ENCODE measurements at places on chromosomes 2 and 18.

- DNase-seq = no peak
Measured at GRCh38 chr18:63907664-63908063, at the start of gene SERPINB10. Gene SERPINB10, plus strand, starts transcription at chr18:63907958. Its CDS starts 7,553 bp downstream, at chr18:63915511.

GRCh38 chr2:88874063-88874657, 182.7 kb downstream of the RPIA start:
- peak; percentile 75 for DNase-seq

DNA sequence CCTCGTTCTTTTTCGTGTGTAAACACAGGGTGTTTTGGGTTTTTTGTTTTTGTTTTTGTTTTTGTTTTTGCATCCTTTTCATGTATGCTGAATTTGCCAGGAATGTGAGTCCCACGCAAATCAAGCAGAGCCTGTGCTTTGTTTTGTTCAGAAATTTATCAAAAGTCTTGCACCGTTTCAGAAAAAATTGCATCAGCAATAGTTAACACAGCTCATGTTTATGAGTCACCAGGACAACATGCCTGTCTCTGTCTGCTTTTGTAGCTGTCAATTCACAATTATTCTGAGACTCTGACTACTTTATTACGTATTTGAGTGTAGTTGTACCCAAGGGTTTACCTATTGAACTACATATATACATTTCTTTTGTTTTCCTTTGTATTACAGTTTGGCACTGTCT, 38.3 kb downstream of the MRPL44 start:
- peak; percentile 79 for DNase-seq

DNA sequence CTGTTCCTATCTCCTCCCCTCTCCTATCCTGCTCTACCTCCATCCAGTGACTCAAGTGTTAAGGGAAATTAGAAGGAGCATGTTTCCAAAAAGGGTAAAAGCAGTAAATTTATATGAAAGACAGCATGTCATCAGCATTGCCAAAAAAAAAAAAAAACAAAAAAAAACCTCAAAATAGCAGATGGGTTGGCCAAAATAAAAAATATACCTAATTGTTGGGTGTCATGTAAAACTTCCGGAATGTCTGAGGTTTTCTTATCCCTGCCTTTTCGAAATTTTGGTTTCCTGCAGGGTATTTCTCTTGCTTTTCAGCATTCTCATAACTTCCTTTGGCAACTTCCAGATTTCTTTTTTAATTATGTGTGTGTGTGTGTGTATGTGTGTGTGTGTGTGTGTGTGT, 241.6 kb upstream of the FN1 start:
- DNase-seq = peak; percentile 51

DNA sequence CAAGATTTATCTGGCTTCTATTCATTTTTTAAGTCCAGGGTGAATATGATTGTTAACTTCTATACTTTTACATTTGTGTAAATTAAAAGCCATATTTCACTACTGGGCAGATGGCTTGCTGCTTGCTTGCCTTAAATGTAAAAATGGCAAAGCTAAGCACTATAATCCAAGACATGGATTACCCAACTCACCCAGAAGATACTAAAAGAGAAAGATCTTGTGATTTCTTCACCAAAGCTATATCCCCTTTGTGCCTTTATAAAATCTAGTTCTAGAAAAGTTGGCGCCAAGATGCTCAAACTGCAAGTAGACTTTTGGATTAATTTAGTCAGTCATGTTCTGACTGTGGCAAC, 48.7 kb upstream of the PKDCC start:
- no peak for DNase-seq

GRCh38 chr18:25786758-25787157, 303.7 kb downstream of the SS18 start:
- peak; percentile 37 for DNase-seq
